Stimulated activated CD4-positive, alpha-beta T cell treated with anti-CD3 and anti-CD28 coated beads, Interleukin-1b, Interleukin-23, amount 100 ng/mL, for 24 hours (primary cell): ENCODE measurements at places on chromosomes 2 and 18.

DNA sequence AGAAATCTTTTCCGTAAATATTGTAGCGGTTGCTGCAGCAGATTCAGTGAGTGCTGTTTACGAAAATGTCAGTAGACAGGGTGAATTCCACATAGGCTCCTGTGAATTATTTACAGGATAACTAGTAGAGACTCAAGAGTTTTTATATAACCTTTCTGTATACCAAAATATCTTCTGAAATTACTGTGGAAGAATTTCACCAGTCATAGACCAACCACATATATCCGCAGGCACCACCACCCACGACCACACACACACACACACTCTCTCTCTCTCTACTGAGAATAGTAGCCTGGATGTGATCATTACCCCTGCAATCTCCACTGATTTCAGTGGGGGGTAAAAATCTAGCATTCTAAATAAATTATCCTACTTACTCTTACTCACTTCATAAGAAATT lies 341.8 kb downstream of the RBM43 start:
- no peak for DNase-seq

DNA sequence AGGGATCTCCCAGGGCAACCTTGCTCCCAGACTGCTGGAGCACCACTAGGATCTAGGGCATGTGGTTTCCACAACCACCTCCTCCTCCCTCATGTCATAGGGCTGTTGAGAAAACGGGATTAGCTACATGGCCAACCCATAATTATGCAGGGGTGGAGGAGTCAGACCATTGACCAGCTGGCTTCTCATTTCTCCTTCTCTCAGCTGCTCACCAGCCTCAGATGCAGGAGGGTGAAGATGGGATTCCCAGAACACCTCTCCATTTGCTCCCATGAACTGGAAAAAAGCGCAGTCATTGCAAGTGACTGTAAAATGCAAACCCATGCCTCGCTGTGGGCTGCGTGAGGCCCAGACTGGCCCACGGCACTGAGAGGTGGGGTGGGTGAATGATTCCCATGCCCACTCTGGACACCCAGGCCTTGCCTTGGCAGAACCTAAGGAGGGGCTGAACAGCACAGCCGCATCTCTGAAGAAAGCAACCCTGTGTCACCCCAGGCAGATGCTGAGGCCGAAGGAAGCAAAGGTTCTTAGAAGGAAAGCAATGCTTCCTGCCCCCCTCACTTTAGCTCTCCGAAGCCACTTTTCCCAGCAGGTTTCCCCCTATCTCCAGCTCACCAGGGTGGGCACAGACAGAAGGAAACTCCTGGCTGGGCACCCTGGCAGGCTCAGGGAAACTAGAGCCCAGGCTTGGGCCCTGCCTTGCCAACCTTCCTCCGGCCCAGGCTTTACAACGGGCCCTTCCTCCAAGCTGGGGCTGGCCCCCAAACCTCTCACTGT lies 69.6 kb upstream of the RTN4 start:
- no peak for DNase-seq

DNA sequence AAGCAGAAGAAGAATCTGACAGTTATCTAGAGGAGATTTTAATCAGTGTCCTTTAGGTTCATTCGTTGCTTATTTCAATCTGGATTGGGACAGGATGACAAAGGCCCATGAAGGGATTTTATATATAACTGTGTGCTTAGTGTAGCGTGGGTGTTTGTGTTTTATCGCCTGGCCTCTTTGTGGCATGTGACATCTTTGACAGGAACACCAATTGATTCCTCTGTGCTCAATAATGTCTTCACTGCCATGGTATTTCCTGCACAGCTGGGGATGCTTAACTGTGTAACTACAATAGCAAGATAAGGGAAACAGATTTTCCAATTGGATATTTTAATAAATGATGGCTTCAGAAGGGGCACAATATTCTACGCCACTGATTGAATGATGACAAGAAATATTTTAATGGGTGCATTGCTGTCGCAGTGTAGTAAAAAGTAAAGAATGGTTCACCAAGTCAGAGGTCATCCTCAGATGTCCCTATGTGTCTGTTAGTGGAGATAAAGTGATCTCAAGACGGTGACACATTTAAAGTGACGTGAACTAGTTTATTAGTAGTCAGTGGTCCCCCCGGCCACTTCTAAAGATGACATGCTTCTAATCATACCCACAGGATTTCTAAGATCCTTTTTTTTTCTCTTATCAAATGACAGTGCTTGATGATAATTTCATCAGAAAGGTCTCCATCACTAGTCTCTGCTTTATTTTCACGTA lies 160.4 kb downstream of the AGAP1 start:
- DNase-seq, result no peak

DNA sequence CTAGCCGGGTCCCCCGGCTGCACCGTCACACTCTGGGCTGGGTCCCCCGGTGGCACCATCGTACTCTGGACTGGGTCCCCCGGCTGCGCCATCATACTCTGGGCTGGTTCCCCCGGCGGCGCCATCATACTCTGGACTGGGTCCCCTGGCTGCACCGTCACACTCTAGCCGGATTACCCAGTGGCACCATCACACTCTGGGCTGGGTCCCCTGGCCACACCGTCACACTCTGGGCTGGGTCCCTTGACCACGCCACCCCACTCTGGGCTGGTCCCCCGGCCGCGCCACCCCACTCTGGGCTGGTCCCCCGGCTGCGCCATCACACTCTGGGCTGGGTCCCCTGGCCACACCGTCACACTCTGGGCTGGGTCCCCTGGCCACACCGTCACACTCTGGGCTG lies 653.8 kb upstream of the ID2 start:
- DNase-seq, result no peak

DNA sequence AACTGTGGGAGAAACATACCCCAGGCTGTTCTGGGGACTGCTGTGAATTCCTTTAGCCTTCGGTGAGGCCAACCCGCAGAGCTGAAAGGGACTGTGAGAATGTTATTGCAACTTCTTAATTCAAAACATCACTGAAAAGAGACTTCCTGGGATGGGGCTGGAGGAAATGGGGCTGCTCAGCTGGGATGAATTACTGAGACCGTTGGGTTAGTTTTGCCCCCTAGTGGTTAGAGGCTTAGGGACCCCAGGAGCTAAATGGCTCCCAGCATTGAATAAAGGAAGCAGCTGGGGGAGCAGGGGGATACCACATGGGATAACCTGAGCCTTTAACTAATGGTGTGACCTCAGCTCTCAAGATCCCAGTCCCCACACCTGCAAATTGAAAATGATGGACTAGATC lies 941.1 kb upstream of the FANCL start:
- DNase-seq, result no peak

DNA sequence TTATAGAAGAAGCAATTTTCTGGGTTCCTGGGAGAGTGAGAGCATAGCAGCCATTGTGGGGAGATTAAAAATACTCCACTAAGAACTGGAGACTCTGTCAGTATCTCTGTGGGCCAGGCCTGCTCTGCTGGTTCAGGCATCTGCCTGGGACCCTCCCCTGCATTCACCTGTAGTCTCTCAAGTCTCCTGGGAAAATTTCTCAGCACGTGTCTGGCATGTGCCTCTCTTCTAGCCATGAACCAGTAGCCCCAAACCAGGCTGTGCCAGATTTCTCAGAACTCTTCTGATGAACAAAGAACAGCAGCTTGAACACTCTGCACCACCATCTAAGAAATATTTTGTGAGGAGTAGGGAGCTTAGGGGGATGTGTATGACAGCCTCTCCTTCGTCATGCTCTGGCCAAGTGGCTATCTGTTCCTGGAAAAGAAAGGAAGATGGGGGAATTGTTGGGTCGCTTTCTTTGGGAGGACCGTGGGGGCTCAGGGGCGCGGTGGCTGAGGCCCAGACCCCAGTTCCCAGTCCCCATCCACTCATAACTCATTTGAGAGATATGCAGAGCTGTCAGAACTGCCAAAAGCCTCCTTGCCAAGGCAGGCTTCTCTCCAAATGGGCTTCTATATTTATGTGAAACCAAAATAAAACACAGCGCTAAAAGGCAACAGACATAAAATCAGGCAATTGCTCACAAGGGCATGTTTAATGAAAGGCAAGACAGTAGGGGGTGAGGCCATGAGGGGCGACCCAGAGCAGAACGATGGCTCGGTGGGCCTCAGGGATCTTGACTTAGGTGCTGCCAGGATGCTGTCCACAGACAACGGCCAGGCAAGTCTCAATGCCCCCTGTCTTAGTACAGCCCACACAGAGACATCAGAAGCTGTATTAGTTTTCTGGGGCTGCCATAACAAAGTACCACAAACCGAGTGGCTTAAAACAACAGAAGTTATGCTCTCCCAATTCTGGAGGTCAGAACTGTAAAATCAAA lies 114.7 kb upstream of the TNP1 start:
- DNase-seq, result no peak

- DNase-seq, result no peak
Observed at GRCh38 chr18:36391426-36392145, 94.1 kb downstream of the FHOD3 start.
